ENCODE measurements at places on chromosomes 4 and X. TPM values are rescaled to one million over a fixed set of nuclear protein-coding genes. Genes with fewer than 3 reads are reported as not detected.

- DNase-seq = no peak
Observed at GRCh38 chr4:146159384-146160058, 16.0 kb upstream of the LSM6 start.

DNA sequence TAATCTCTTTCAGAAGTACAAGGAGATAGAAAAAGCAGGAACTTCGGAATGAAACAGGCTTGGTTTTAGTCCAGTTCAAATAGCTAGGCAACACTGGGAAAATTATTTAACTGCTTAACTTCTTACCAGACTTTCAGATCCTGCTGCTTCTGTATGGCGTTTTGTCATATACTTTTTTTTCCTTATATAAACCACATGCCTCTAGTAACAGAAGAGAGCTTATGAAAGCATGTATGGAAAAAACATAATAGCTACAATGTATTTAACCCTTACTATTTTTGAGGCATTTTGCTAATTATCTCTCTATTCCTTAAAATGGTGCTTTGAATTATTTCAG is 439.6 kb downstream of the INPP4B start:
- DNase-seq = no peak

DNA sequence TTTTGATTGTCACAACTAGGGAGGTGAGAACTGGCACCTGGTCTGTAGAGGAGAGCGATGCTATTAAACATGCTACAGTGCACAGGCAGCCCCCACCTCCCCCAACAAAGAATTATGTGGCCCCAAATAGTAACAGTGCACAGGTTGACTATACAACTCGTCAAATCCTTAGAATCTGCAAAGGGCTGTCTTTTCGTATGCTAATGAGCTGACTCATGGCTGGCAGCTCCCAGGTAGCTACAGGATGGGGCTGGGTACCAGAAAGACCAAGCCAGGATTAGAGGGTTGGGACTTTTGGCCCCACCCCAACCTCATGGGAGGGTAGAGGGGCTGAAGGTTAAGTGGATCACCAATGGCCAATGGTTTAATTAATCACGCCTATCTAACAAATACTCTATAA is 104.7 kb upstream of the SORBS2 start:
- no peak for DNase-seq

GRCh38 chr4:24413311-24413784 is 171.0 kb downstream of the DHX15 start:
- DNase-seq = no peak

DNA sequence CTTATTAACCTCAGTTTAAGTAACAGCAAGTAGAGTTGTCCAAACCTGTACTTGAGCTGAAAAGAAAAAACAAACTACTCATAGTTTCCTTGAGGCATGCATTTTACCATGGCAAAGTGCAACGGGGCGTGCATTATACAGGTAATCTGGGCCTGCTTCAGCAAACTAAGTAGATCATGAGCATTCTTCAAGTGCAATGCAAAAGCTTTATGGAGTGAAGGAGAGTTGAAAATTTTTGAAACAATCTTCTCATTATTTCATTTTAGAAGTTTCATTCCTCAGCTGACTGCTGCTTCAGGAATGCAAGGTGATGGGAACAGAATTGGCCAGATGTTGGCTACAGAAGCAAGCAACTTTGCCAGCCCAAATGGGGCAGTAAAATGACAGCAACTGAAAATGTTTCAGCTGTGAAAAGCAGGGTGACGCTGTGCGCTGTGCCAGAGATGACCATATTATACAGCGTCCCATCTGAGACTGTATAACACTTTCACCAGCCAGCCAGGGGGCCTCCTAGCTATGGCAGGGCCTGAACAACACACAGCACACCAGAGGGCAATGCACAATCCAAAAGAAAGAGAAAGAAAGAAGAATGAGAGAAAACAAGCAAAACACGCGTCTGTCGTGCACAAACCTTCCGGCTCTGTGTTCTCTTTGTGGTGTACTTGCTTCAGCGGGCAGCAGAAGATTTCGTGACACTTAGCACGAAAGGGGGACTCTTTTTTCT is 145.5 kb upstream of the FGF13 start:
- DNase-seq = no peak

- no peak for DNase-seq
Observed at GRCh38 chrX:12325171-12325570, 186.9 kb downstream of the FRMPD4 start.

DNA sequence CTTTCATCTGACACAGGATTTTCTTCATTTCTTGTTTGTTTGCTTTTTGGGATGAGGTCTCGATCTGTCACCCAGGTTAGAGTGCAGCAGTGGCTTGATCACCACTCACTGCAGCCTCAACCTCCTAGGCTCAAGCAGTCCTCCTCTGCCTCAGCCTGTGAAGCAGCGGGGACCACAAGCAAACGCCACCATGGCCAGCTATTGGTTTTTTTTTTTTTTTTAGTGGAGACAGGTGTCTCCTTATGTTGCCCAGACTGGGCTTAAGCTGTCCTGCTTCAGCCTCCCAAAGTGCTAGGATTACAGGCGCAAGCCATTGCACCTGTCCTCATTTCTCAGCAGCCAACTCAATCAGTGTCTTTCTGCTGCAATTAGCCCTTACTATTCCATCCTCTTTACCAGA is 10.3 kb downstream of the SPRY1 start:
- DNase-seq = no peak

The GLOD5 gene
- total RNA-seq = 4.0 TPM

The CTAG1B gene
- total RNA-seq = not detected

The FAM47A gene
- not detected for total RNA-seq

The NDST4 gene
- 0.20 TPM for total RNA-seq

The NUDT10 gene
- total RNA-seq = 0.32 TPM
